ENCODE measurements at places on chromosomes 5 and 9.

GRCh38 chr5:125411071-125411743 is 664.8 kb upstream of the ZNF608 start:
- DNase-seq = no peak

- no peak for DNase-seq
Observed at GRCh38 chr5:134003817-134004625, 754 bp downstream of the VDAC1 start.

DNA sequence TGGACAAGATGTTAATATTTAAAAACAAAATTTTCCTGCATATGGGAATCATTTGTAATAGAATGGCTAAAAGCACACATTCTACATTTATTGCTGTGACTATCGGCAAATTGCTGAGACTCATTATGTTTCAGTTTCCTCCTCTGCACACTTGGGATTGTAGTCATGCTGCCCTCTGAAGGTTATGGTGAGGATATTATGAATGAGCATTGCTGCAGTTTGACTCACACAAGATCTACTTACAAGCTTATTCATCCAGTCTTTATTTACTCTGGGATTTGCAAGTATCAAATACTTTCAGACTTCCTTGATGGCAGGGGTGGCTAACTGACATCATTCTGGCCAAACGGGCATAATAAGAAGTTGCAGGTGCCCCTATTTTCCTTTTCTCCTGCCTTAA is 9.5 kb upstream of the NFIL3 start:
- DNase-seq = no peak

DNA sequence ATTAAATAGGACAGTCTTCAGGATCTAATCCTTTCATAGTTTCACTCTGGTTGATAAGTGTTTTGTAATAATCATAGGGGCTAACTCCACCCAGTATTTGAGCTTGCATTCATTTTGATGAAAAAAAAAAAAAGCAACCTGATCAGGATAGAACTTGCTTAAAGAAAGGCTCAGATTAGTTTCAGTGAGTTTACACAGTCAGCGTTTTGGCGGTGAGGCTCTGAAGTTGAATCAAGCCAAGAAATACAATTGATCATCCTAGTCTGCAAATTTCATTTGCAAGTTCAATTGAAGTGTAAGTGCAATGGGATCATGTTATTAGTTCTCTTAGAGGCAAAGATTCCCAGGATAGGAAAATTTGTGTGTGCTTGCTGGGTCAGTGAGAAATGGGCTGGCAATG is 159.7 kb upstream of the ELL2 start:
- no peak for DNase-seq

GRCh38 chr5:149170299-149170698 is 29.0 kb downstream of the ABLIM3 start:
- DNase-seq = no peak

- no peak for DNase-seq
Observed at GRCh38 chr5:108054349-108054748, 327.5 kb downstream of the FBXL17 start.

- DNase-seq = no peak
Observed at GRCh38 chr5:131265311-131265803, 1.5 kb downstream of the CDC42SE2 start.
